GM19239 (cell line): ENCODE measurements at places on chromosomes 16 and 17.

DNA sequence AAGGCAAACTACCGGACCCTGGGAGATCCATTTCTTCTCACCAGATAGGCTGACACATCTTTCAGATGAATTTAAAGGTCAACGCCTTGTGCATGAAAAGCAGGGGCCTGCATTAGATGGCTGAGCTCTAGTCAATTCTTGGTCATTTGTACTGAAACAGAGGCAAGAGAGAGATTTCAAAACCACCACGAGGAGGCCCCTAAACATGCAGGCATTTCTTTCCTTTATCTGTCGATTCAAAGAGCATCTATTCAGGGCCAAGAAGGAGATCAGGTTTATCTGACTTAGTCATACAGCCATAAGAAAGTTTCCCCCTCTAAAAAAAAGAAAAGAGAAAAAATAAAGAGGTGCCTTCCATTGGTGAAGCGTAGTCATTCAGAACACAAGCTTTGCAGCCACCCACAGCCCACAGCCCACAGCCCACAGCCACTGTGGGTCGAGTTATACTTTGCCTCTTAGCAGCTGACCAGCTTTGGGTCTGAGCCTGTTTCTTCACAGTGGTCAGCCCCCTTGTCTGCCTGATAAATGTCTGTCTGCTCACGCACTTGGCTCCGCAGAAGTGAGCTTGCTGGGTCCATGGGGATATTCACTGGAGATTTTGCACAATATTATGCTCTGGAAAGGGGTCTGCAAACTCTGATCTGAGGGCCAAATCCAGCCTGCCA lies 207.5 kb downstream of the CDH13 start:
- DNase-seq: no peak

- no peak for DNase-seq
These were observed 55.9 kb upstream of the SLC5A11 start for GRCh38 chr16:24789881-24790280.

DNA sequence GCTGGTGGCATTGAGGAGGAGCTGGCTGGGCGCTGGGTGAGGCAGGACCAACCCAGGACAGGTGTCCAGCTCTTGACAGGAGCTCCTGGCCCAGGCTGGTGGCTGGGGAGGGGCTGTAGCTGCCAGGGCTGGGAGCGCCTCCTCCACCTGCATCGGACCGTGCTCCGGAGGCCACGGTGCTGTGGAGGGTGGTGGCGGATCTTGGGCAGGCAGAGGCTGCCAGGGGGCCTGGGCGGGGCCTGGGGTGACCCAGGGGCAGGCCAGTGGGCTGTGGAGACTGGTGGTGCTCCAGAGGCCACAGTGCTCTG lies 32.0 kb downstream of the SOX8 start:
- DNase-seq: no peak

GRCh38 chr16:35561346-35561745 lies 2101.9 kb downstream of the TP53TG3F start:
- no peak for DNase-seq

GRCh38 chr17:50966163-50966666 lies 100.1 kb upstream of the TOB1 start:
- no peak for DNase-seq

DNA sequence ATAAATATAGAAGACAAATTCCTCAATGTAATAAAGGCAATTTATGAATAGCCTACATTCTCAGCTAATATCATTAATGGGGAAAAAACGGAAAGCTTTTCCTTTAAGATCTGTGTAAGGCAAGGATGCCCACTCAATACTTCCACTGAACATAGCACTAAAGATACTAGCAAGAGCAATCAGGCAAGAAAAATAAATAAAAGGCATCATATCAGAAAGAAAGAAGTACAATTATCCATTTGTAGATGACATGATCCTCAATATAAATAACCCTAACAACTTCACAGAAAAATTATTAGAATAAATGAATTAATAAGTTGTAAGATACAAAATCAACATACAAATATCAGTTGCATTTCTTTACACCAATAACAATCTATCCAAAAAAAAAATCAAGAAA lies 37.1 kb downstream of the C16orf87 start:
- DNase-seq: no peak

DNA sequence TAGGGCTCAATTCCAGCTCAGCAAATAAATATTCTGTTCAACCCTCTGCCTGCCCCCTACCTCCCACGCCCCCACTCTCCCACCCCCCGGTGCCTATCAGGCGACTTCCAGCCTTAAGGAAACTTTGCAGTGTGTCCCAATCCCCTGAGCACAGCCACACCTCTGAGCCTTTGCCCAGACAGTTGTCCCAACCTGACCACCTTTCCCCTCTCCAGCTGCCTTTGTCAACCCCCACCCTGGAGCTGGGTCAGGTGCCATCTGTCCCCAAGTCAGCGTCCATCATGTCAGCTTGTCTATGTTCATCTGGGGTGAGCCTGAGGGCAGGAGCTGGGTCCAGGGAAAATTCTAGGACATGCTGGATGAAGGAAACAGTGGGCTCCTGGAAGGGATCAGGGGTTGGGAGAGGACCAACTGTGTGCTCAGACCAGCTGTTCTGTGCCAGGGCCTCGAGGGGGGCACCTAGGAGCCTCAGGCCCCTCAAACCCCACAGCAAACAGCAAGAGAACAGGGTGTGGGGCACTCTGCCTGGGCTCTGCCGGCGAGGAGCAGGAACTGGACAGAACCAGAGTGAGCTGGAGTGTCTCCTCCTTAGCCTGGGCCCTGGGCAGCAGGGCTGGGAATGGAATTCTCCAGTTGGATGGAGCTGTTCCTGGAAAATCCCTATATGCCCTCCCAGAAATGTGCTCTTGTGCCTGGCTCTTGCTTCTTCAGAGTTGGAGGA lies 17.8 kb downstream of the CDH16 start:
- no peak for DNase-seq

- no peak for DNase-seq
These were observed 48.6 kb downstream of the CDRT4 start for GRCh38 chr17:15418781-15419180.

DNA sequence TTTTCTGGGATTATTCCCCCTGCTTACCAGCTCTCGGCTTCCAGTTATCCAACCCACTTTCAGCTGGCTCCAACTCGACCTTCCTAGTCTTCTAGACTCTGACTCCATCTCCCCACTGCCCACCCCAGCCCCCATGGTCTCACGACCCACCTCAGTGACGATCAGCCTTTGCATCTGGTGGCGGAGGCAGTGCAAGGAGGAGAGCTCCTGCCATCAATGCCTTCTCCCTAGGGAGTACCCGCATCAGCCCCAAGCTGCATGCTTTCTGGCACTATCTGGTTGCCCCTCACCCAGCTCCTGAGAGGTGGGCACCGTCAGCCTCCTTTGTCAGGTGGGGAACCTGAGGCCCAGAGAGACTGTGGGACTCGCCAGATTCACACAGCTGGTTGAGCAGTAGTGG lies 72.6 kb upstream of the RPL38 start:
- DNase-seq: no peak

DNA sequence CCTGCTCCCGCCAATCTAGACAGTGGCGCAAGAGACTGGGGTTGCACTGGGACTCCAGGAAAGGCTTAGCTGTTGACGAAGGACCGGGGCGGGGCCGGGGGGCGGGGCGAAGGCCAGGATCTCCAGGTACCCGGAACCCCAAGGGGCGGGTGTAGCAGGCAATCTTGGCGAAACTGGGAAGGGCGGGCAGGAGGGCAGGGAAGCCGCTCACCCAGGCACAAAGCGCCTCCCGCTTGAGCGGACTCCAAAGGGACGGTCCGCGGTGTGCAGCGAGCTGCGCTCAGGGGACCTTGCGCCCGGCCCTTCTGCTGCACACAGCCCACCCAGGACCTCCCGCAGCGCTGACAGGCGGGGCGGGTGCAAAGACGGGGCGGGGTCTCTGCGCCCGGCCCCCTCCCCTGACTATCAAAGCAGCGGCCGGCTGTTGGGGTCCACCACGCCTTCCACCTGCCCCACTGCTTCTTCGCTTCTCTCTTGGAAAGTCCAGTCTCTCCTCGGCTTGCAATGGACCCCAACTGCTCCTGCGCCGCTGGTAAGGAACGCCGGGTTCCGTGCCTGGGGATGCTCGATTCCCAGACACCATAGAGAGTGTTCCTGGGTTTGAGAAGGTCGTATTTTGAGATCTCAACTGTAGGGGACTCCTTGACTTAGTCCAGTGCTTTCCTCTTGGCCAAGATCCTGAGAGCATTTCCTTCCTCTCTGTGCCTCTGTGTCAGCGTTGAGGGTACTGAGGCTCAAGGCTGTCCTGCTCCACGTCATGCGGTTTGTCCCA lies at the start of gene MT1F:
TSS of gene MT1F (plus strand) at position 405 of the 772 bp plus-strand sequence. CDS start at position 505, 100 bp downstream.
- peak; percentile 40 for DNase-seq
